Activated CD4-positive, alpha-beta memory T cell treated with anti-CD3 and anti-CD28 coated beads for 36 hours (primary cell): ENCODE measurements at places on chromosomes 5 and 9.
A peak's percentile ranks its signal among the peaks of the same experiment; 100 is the strongest.

GRCh38 chr9:93257808-93258331 is 73.9 kb downstream of the WNK2 start:
- no peak for DNase-seq
- no peak overlapping the region for H3K27ac ChIP-seq
- no peak overlapping the region for H3K4me3 ChIP-seq
- H3K27me3 ChIP-seq = no peaks in the 10 kb centered on the region
- H3K4me1 ChIP-seq = no peaks in the 10 kb centered on the region

- H3K36me3 ChIP-seq = peaks cover 2% of the 10 kb centered on the region
- peak overlapping the region; percentile 89 for H3K27ac ChIP-seq
- H3K4me3 ChIP-seq = peak overlapping the region; percentile 86
- H3K27me3 ChIP-seq = peaks cover 3% of the 10 kb centered on the region
- H3K4me1 ChIP-seq = peaks cover 25% of the 10 kb centered on the region
- DNase-seq = peak; percentile 46
Observed at GRCh38 chr5:54309691-54310432, 511 bp downstream of the ARL15 start.

GRCh38 chr9:108117795-108118194 is 628.2 kb upstream of the KLF4 start:
- no peaks in the 10 kb centered on the region for H3K36me3 ChIP-seq
- no peak for DNase-seq
- H3K27ac ChIP-seq = no peak overlapping the region
- no peak overlapping the region for H3K4me3 ChIP-seq
- H3K27me3 ChIP-seq = no peaks in the 10 kb centered on the region
- H3K4me1 ChIP-seq = no peaks in the 10 kb centered on the region

- H3K27me3 ChIP-seq = no peaks in the 10 kb centered on the region
- H3K27ac ChIP-seq = no peak overlapping the region
- no peak overlapping the region for H3K4me3 ChIP-seq
- peaks cover 6% of the 10 kb centered on the region for H3K4me1 ChIP-seq
- no peak for DNase-seq
- H3K36me3 ChIP-seq = no peaks in the 10 kb centered on the region
Observed at GRCh38 chr5:142368529-142368928, 43.7 kb upstream of the SPRY4 start.

DNA sequence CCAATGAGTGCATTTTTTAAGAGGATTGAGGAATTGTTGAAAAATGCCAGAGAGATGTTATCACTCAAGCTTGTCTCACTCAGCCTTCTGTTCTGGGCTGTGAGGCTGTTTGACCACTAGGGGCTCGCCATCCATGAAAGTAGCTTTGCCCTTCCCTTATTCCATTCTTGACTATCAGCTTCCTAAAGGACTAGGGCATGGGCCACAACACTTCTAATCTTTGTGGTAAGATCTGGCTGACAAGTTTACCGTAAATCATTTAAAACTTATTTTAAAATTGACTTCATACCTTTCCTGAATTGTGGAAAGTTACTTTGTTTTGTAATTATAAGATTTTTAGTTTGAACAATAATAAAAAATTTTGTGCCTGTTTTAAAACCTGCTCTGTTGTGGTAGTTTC is 49.5 kb downstream of the TJP2 start:
- H3K4me3 ChIP-seq = no peak overlapping the region
- DNase-seq = no peak
- no peaks in the 10 kb centered on the region for H3K4me1 ChIP-seq
- H3K27ac ChIP-seq = no peak overlapping the region

DNA sequence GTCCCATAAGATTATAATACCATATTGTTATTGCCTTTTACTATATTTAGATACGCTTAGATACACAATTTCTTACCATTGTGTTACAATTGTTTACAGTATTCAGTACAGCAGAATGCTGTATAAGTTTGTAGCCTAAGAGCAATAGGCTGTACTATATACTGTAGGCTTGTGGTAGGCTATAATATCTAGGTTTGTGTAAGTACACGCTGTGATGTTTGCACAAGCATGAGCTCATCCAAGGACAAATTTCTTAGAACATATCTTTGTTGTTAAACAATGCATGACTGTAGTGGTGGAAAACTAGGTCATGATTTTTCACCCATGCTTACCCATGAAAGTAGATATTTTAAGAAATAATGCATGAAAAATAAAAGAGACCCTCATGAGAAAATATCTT is 509.4 kb upstream of the CDH18 start:
- no peaks in the 10 kb centered on the region for H3K4me1 ChIP-seq
- no peak overlapping the region for H3K27ac ChIP-seq
- no peak overlapping the region for H3K4me3 ChIP-seq
- no peak for DNase-seq

- H3K36me3 ChIP-seq = no peaks in the 10 kb centered on the region
- peaks cover 11% of the 10 kb centered on the region for H3K27me3 ChIP-seq
- no peak overlapping the region for H3K27ac ChIP-seq
- DNase-seq = no peak
Observed at GRCh38 chr9:126164796-126165525, 161.7 kb upstream of the MVB12B start.

DNA sequence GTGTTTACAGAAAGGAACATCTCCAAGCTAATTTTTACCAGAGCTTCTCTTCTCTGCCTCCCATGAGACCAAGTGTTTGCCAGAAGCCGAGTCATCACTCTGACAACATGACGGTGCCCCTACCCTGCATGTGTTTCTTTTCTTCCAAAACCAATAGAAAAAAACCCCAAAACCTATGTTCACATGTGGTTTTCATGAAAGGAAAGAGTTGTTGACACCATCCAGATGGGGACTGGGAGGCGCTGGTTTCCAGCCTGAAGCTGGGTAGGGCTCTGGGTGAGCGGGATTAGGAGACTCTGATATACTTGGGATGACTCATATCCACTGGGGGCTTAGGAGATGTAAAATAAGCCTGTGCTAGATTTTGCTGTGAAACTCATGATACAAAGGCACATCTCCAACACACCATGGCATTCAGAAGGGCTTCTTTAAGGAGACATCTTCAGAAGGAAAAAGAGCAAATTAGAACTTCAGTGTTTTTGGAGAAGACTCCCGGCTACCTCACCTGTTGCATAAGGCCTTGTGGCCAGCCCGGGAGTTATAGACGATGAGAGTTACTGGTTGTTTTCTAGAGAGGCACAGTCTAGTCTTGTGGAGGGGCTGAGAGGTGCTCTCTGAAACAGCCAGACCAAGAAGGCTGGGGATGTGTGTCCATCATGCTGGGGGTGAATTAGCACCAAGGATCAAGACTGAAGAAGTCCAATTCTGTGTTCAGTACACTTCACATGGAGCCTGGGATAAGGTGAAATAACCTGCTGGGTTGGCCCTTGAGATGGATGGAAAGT is 108.9 kb upstream of the LHFPL2 start:
- H3K36me3 ChIP-seq = no peaks in the 10 kb centered on the region
- H3K4me3 ChIP-seq = no peak overlapping the region
- DNase-seq = peak; percentile 13
- peaks cover 12% of the 10 kb centered on the region for H3K4me1 ChIP-seq

DNA sequence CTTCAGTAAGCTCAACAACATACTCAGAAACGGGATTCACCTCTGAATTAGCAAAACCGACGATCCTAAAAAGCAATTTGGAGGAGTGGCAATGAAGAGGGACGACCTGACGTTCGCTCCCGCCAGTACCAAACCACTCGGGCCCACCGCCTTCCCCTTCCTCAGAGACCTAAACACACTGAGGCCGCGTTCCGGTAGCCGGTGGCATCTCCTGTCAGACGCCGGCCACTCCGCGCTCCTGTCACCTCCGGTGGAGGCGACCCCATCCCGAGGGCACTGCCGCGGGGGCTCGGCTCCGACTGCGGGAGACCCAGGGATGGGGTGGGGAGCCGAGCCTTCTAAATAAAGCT is 617 bp downstream of the PPP6C start:
- H3K4me1 ChIP-seq = peaks cover 50% of the 10 kb centered on the region
- H3K4me3 ChIP-seq = peak overlapping the region; percentile 97
- peak overlapping the region; percentile 95 for H3K27ac ChIP-seq
- H3K36me3 ChIP-seq = no peaks in the 10 kb centered on the region

DNA sequence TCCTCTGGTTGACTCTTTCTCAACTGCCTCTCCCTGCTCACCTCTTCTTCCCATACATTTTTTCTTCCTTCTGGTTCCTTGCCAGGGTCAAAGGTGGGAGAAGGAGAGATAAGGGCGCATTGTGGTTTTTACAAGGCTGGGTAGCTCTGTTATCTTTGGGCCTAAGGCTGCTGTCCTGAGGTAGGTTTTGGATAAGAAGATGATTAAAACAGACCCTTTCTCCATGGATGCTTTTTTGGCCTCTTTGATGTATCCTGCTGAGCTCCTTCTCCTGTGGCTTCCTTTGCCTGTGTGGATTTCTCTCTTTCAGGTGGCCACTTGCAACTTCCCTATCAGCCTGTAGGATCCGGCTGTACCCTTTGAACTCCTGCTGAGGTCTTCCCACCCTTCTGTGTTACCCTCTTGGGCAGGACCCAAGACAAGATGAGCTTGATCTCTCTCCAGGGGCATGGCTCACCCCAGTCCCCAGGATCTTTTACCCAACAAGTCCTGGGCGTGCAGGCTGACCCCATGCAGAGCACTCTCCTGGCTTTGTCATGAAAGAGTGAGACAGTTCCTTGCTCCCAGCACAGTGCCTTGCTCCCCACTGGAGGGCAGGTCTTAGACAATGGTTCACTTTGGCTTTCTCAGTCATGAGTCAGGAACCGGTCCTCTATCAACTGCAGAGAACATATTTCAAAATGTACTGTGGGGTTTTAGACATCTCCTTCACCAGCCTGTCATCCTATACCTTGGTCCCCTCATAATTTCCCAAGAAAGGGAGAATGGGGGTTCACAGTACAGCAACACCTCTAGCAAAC is 197.9 kb downstream of the TLE4 start:
- peaks cover 6% of the 10 kb centered on the region for H3K27me3 ChIP-seq
- no peaks in the 10 kb centered on the region for H3K4me1 ChIP-seq
- no peak for DNase-seq
- H3K27ac ChIP-seq = no peak overlapping the region
- no peak overlapping the region for H3K4me3 ChIP-seq
- H3K36me3 ChIP-seq = no peaks in the 10 kb centered on the region

- peak; percentile 43 for DNase-seq
- peaks cover 39% of the 10 kb centered on the region for H3K27me3 ChIP-seq
- no peaks in the 10 kb centered on the region for H3K4me1 ChIP-seq
- H3K4me3 ChIP-seq = no peak overlapping the region
Observed at GRCh38 chr9:36748322-36748899, 175.7 kb downstream of the MELK start.

GRCh38 chr5:26610577-26610976 is 427.8 kb downstream of the CDH9 start:
- no peak for DNase-seq
- no peak overlapping the region for H3K4me3 ChIP-seq
- no peaks in the 10 kb centered on the region for H3K36me3 ChIP-seq
- H3K27me3 ChIP-seq = no peaks in the 10 kb centered on the region

GRCh38 chr9:133558191-133559126 is 24.0 kb downstream of the ADAMTSL2 start:
- H3K27me3 ChIP-seq = peaks cover 15% of the 10 kb centered on the region
- DNase-seq = peak; percentile 40
- H3K36me3 ChIP-seq = no peaks in the 10 kb centered on the region
- no peak overlapping the region for H3K4me3 ChIP-seq
- H3K4me1 ChIP-seq = peaks cover 9% of the 10 kb centered on the region

GRCh38 chr9:69421908-69422801 is 97.1 kb downstream of the ENTREP1 start:
- no peaks in the 10 kb centered on the region for H3K36me3 ChIP-seq
- DNase-seq = peak; percentile 46
- no peak overlapping the region for H3K4me3 ChIP-seq
- H3K27ac ChIP-seq = no peak overlapping the region

GRCh38 chr5:146910239-146910638 is 31.7 kb upstream of the PPP2R2B start:
- no peak overlapping the region for H3K4me3 ChIP-seq
- peaks cover 2% of the 10 kb centered on the region for H3K4me1 ChIP-seq
- no peak for DNase-seq
- H3K27ac ChIP-seq = no peak overlapping the region

DNA sequence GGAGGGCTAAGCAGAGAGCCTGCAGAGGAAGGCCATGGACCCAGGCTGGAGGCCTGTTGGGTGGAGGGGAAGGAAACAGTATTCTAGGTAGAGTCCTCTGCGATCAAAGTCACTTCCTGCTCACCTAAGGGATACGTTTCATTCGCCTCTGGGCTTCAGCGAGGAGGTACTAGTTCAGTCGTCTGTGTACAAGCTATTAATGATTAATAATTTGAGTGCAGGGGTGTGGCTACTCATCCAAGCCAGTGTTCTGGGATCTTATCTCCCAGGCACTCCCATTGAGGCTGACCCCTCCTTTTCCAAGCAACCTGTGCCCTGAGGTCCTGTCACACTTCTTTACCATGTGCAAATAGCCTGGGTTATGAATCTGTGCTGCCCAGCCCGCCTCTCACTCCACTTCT is 25.2 kb downstream of the RALGPS1 start:
- DNase-seq = no peak

DNA sequence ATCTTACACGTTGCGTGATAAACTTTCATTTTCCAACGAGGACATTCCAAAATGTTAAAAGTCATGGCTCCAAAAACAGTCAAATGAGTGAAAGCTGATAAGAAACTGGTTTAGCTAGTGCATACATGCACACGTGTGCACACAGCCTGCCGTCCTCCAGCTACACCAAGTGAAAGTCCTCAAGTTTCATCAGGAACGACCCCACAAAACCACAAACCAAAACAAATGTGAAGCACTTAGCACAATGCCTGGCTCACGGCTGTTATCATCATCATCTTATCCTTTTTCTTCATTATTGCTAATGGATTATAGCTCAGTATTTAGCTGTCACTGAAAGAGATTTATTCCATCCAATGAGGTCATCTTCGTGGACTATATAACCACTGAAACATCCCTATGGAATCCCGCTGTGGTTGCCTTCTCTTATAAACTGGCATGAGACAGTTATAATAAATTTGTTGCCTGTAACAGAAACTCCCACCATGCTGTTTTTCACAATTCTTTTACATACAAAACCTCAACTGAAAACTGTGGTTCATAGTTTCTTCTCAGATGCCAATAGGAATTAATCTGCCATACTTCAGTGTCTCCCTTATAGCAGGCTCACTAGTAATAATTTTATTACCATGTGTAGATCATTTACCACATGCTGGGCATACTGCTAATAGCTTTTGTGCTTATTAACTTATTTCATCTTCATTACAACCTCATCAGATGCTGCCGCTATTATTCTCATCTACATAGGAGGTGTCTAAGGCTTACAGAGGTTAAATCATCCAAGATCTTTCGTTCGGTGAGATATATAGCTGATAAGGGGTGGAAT is 56.1 kb downstream of the SAXO1 start:
- H3K36me3 ChIP-seq = no peaks in the 10 kb centered on the region
- H3K4me3 ChIP-seq = no peak overlapping the region
- H3K27me3 ChIP-seq = peaks cover 5% of the 10 kb centered on the region
- peaks cover 2% of the 10 kb centered on the region for H3K4me1 ChIP-seq
- DNase-seq = no peak

- H3K27ac ChIP-seq = peak overlapping the region; percentile 100
- DNase-seq = peak; percentile 75
- H3K4me1 ChIP-seq = peaks cover 51% of the 10 kb centered on the region
- peaks cover 7% of the 10 kb centered on the region for H3K36me3 ChIP-seq
- H3K4me3 ChIP-seq = peak overlapping the region; percentile 98
Observed at GRCh38 chr9:5626727-5627634, 1.9 kb upstream of the RIC1 start.
